ENCODE measurements at places on chromosomes 2 and 18.

DNA sequence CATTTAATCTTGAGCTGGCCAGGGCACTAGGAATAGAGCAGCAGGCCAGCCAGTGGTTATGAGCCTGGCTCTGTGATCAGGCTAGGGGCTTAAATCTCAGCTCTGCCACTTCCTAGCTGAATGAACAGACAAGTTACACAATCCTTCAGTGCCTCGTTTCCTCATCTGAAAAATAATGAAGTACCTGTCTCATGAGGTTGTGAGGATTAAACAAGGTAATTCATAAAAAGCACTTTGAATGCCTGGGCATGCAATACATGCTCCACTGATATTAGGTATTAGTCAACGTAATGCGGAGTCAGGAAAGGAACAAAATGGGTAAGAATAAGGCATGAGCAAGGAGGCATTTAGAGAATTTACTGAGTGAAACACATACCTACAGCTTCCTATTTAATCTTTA is 100.2 kb downstream of the CCBE1 start:
- no peak for DNase-seq

- DNase-seq = no peak
Observed at GRCh38 chr2:237039301-237040031, 46.2 kb upstream of the COPS8 start.

DNA sequence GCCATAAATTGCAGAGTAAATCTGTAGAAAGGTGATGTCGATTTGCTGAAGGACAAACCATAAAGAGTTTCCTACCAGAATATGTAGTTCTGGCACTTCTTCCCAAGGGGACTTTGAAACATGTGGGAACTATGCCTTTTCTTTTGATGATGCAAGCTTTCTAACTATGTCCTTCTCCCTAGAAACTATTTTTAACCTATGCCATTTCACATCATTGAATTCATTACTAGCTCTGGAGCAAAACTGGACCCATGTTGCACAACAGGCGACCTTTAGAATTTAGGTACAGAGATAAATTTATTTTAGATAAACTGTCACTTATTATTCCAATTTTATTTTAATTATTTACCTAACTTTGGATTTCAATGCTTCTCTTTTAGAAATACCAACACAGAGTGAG is 186.5 kb downstream of the CCDC102B start:
- no peak for DNase-seq

DNA sequence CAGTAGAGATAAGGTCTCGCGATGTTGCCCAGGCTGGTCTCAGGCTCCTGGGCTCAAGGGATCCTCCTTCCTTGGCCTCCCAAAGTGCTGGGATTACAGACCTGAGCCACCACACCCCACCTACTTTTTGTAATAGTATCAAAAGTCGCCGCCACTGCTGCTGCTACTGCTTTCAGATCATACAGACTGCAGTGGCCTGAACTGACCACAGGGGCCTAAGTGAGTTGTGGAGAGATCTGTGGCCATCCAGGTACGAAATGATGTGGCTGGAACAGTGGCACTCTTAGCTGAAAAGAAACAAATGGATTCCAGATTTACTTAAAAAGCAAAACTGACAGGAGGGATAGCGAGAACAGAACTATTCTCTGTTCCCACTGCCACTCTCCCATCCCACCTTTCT is 32.9 kb upstream of the POMC start:
- no peak for DNase-seq

GRCh38 chr2:188693111-188693510 is 281.1 kb upstream of the COL3A1 start:
- DNase-seq = no peak

GRCh38 chr2:61165946-61166345 is 4.0 kb downstream of the C2orf74 start:
- no peak for DNase-seq

DNA sequence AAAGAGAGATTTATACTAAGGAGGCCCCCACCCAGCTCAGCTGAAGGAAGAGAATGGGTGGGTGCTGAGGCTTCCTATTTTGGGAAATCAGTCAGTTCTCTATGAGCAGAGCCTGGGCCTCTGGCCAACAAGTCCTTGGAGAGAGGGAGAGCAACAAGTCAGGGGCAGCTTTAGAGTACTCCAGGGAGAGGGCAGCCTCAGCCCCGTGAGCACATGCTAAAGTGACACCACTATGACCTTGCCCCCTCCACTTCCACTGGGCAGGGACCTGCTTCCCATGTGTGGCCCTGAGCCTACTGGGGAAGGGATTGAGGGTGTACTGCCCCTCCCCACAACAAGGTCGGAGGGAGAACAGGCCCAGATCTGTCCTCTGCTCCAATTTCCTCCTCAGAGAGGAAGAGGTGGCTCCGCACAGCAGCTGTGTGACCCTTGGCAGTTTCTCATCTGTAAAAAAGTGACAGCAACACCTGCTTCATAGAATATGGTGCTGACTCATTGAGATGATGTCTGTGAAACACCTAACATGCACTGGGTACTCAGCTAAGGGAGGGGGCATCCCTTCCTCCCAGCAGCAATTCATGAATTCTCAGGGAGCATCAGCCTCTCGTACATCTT is 72.9 kb downstream of the CLHC1 start:
- no peak for DNase-seq

GRCh38 chr2:100140582-100140981 is 1.8 kb downstream of the AFF3 start:
- no peak for DNase-seq

DNA sequence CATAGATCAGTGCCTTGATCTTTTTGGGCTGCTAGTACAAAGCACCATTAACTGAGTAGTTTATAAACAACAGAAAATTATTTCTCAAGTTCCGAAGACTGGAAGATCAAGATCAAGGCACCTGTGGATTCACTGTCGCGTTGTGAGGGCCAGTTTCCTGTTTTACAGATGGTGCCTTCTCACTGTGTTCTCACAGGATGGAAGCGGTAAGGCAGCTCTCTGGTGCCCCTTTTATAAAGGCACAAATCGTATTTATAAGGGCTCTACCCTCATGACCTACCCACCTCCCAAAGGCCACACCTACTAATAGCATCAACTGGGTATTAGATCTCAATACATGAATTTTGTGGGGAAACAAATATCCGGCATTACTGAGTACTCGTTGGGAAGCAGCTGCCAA is 729.5 kb upstream of the SLC39A10 start:
- no peak for DNase-seq

DNA sequence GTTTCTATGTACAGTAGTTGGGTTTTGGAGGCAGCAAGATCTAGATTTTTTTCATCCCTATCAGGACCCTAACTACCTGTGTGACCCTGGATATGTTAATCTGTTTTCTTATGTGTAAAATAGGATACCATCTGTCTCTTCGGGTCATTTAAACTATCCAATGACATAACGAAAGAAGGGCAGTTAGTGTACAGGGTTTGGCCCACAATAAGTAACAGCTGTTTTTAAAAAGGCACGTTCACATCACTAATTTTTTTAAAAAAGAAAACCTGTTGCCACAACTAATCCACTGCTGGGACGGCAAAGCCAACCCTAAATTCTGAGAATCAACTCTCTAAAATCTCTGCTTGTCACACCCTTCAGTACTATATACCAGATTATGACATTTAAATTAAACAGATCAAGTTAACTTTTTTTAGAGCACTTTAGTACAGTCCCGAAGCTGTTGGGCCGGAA is 869 bp downstream of the USP40 start:
- no peak for DNase-seq

Data from central memory CD4-positive, alpha-beta T cell (primary cell).